ENCODE measurements at places on chromosomes 1 and 21.

DNA sequence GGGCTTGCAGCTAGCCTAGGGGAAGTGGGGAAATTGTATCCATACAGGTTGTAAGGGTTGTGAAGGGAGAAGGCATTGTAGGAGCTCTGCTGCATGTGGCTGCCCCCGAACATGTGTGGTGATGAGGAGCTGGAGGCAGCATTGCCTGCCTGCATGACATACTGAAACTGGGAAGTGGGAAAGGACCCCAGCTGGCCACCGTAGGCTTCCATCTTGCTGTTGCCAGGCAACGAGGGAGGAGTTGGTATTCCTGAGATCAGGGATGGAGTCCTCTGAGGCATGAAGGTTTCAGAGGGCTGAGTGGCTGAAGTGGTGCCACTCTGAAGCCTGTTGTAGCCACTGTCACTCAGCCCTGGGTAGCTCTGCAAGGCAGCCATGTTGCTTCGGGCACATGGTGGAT lies 103.2 kb downstream of the TBX15 start:
- DNase-seq = no peak

DNA sequence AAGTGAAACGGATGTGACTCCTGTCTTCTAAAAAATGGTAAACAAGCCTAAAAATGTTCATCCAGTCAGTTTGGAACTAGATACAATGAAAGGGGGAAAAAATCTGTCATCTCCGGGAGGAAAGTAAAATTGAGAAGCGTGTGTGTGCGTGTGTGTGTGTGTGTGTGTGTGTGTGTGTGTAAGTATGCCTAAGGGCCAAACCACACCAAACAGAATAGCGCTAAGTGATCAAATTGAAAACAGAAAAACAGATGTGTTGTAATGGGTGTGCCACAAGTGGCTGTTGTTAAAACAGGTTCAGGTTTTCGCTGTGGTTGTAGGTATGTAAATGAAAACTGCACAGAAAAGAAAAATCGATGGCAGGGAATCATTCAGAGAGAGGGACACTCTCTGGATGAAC lies 106.7 kb downstream of the RNF220 start:
- no peak for DNase-seq

DNA sequence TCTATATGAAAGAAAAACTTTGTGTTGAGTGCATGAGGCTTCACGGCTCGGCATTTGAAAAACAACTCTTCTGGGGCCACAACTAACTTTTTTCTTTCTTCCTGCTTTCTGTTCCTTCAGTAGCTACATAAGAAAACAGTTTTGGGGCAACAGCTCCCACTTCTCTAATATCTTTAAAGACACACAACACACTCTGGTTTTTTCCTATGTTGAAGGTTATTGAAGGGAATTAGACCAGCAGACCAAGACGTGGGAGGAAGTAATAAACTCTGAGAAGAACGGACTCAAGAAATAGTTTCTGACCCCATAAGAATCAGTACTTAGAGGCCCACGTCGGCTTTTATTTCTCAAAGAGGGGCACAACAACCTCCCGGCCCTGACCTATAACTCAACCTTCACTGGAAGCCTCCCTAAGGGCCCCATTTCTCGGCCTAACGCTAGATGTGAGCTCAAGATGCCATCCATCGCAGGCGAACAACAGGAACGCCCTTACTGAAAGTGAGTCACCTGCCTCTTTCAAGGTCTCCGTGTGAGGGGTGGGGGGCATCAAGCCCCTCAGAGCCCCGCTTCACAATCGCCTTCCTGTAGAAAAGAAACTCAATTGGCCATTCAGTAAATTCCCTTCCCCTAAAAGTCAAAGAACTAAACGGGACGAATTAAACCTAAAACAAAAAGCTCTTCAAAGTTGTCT lies 844 bp downstream of the ZMYM6 start:
- DNase-seq = no peak

- DNase-seq = no peak
These were observed 313.9 kb downstream of the BARHL2 start for GRCh38 chr1:90402893-90403849.

DNA sequence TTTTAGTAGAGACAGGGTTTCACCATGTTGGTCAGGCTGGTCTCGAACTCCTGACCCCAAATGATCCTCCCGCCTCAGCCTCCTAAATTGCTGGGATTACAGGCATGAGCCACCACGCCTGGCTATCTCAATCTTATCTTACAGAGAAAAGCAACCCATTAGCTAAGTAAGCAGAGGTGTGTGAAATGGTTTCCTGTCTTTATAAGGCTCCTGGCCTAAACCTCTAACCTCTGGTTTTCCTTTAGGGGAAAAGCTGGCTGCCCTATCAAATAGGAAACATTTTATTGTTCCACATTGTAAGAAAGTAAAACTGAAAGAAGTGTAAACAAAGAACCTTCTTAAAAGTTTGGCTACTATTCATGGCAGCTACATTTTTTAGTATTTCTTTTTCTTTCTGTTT lies 78.3 kb upstream of the MORC3 start:
- DNase-seq = no peak
